ENCODE measurements at places on chromosomes 4 and X.

DNA sequence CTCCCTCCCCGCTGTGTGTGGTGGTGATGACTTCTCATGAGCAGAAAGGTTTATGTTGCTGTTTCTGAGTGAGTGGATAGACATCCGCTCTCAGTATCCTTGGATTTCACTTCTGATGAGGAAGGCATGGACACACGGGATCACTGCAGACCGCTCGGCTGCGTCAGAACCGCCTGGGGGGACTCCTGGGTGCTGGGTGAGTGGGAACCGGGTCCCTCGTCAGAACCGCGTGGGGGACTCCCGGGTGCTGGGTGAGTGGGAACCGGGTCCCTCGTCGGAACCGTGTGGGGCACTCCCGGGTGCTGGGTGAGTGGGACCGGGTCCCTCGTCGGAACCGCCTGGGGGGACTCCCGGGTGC, 9.0 kb downstream of the CTBP1 start:
- no peak for DNase-seq

DNA sequence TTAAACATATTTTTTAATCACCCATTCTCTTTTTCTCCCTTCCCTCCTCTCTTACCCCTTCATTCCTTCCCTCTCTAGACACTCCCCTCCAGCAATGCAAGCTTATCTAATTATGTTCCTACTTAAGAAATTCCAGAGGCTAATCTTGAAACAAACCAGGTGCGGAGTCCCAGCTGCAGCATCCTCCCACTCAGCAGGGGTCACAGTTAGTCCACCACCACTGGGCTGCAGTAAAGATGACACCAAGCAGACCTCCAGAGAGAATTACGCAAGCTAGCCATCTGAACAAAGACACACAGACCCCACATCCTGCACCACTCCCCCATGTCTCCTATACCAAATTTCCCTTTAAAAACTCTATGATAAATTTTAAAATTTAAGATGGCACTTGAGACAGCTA, 13.9 kb upstream of the SEC24B start:
- no peak for DNase-seq

DNA sequence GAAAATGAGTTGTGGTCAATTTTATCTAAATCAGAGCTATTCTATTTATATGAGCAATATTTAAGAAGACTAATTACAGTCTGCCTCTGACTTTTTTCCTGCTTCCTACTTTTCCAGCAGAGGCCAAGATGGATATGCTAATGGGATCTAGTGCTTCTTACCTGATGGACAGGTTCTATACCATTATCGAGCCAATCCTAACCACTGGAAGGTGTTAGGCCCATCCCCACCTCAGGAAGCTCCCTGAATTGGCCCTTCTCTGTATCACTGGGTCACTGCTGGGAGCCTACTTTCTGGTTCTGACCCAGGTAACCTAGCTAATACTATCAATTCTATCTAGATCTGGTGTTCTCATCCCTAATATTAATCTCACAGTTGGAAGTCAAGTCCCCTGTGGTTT, 577 bp upstream of the YIPF7 start:
- no peak for DNase-seq

- DNase-seq, result no peak
Observed at GRCh38 chrX:42415636-42416035, 362.3 kb downstream of the PPP1R2C start.

- no peak for DNase-seq
Observed at GRCh38 chrX:80751456-80751855, 58.2 kb downstream of the BRWD3 start.

Measured in activated gamma-delta T cell (primary cell).